ENCODE measurements at places on chromosomes 7 and 10.

DNA sequence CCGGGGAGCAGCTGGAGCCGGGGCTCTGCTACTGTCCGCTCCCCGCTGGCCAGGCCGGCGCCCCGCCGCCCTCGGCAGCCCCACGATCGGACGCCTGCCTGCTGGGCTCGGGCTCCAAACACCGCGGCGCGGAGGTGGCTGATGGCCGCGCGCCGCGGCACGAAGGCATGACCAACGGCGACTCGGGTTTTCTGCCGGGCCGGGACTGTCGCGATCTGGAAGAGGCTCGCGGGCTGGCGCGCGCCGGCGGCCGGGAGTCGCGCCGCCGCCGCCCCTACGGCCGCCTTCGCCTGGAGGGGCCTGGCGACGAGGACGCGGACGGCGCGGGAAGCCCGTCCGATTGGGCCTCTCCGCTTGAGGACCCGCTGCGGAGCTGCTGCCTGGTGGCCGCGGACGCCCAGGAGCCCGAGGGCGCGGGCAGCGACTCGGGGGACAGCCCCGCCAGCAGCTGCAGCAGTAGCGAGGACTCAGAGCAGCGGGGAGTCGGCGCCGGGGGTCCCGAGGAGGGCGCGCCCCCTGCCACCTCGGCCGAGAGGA is 570 bp downstream of the TBC1D12 start:
- no peak for DNase-seq

DNA sequence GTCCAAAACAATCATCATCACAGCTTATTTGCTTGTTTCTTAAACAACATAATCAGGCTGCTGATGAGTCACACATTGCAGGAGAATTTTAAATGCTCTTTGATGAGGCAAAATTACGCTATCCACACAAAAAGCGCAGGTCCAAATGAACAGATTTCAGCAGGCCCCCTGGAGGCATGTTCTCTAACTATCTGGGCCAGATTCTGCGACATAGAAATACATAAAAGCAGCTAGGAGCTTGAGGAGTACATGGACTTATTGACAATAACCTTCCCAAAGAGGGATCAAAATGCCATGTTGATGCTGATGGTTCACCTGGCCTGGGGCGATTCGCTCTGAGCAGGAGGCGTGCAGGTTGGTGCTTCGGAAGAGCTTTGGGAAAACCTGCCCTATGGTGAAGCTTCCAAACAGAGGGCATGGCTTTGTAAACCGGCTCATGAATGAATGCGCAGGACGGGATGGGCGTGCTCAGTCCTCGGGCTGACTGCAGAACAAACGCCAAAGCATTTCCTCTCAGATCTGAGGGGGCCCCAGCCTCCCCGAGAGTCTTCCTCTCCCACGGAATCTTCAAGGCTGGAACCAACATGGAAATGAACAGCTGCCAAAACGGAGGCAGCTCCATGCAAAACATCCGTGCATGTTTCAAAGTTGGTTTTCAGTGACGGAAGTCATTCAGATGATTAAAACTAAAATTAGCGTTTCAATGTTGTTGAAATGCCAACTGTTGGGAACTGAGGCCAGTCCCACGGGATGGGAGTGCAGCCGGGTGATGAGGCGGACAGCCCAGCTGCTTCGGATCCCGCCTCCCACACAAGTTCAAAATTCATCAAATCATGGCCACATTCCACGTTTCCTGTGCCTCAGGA is 179.6 kb downstream of the TCERG1L start:
- no peak for DNase-seq

DNA sequence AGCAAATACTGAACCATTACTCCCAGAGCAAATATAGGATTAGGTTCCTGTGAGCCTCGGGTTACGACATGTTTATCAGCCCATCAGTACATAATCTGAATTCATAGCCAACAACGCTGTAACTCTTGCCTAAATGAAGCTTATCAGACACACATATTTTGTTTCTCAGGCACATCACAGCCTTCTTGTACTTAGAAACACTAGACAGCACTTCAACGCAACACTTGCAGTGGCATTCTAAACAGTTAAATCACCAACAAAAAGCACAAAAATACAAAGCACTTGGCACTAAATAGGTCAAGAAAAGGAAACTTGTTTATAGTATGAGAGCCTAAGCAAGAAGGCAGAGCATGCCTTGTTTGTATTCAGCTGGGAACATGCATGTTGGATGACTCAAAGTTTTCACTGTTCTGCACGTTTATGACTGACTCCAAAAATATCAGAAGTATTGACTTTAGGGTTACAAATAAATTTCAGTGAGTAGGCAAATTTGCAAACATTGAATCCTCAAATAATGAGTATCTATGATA is 75.0 kb downstream of the VPS50 start:
- DNase-seq = no peak

DNA sequence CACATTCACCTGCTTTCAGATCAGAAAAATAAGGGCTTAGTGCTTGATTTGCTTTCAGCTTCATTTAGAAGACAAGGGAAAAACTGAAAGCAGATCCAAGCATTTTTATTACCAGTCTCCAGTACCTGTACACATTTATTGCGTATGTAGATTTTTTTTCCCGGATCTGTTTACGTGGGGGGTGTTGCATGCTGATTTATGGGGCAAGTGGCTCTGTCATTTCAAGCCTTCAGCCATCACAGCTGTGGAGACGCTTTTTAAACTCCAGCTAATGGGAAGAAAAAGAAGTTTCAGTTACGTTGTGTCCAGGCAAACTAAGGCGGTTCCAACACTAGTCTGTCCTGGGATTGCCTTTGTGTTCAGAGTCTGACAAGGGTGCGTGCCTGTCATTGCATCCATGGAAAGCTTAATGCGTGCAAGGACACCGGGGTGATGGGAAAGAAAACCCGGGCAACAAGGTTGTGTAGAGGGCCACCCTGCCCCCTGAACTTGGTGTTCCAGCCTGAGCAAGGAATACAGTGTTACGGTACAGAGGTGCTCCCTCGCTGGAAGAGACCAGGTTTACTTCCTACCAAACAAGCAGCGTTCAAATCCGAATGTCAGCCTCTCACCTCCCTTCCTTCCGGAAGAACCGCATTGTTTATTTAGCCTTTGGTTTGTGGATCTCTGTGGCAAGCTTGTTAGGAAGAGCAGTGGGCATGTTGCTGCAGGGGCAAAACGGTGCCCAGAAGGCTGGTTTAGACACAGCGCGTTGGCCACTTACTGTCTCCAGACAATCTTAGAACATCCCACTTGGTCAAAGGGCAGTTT is 128.2 kb downstream of the FGFR2 start:
- no peak for DNase-seq

- DNase-seq = no peak
Measured at GRCh38 chr7:29980151-29980550, 9.4 kb downstream of the SCRN1 start.

DNA sequence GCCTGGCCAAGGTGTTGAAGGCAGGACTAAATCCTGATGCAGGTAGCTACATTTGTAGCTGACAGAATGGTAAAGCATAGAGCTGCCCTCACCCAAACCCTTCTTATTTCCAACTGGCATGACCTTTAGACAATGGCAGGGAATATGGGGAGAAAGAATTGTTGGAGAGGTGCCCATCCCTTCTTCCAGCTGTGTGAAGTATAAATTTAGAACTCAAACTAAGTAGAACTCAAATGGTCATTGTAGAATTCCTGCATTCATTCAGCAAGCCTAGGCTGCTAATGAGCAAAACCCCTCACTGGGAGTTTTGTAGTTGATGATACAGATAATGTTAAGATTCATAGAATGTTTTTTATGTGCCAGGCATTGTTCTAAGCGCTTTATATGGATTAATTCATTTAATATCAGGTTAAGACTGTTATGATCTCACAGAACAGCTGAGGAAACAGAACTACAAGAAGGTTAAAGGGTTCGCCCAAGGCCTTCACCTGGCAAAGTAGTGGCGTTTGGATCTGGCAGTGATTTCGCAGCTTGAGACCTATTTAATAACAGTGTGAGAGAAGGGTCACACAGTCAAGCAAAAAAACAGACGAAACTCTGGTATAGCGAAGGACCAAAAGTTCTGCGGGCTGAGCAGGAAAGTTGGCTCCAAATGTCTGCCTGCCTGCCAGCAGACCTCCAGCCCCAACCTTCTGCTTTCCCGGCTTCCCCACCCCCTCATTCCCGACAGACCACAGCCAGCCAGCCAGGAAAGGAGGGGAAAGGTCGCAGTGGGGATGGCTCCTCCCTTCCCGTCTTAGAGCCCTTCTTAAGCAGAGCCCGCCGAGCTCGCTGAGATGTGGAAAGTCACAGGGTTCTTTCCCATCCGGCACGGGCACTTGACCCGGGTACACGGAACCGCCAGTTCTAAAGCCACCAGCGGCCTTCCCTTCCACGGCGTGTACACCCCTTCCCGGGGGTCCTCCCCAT is 1.6 kb upstream of the HILPDA start:
- no peak for DNase-seq

DNA sequence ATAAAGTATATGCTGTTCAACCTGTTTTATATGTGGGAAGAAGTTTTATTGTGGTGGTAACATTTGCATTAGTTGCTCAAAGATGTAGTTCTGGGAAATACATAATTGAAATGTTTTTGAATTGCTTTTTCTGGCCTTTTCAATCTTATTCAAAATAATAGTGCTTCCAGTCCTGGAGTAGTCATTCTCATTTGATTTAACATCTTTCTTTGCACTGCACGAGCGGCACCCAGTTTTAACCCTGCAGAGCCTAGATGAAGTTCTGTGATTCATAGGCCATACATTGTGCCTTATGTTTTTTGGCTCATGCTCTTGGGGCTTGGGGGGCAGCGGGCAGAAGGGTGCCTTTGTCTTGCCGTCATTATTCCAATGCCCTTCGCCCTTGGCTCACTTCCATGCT is 9.9 kb downstream of the ARID5B start:
- no peak for DNase-seq

DNA sequence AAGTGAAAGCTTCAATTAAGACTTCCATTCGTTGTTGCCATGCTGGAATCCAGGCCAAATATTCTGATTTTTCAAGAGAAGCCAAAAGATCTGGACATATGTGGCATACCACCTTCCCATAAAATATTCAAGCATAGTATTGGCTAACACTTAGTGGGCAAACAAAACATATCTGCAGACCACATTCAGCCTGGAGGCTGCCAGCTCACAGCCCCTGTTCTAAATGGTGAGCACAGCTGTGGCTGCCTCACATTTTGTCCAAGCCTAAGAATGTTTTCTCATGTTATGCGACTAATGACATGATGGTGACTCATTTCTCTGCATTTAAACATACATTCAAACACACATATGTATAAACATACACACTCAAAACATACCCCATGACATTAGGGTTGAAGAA is 10.6 kb upstream of the CALU start:
- DNase-seq = no peak

GRCh38 chr7:96097835-96098234 is 224.1 kb downstream of the SLC25A13 start:
- DNase-seq = no peak

DNA sequence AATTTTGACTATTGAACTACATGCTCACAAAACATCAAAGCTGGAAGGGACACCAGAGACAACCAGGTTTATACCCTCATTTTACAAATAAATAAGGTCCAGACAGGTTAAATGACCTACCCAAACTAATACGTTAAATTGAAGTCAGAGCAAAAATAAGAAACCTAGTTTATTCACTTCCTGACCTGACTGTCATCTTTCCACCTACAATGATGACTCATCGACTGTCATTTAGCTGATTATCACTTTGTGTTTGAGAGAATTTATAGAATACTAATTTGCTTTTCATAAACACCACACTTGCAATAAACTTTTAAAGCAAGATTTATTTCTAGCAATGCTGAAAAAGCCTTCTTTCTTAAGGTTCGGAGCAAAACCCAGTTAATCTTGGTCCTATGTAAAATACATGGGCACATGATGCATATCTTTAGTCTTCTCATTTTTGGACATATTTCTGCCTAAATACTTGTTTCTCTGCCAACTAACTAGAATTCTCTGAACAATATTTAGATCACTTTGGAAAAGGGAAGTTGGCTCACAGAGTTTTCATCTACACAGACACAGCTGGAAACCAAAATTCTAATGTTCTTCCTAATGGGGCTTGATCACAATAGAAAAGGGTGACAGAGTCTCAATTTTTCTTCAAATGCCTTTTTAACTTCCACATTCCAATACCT is 16.7 kb upstream of the LRRN3 start:
- no peak for DNase-seq

DNA sequence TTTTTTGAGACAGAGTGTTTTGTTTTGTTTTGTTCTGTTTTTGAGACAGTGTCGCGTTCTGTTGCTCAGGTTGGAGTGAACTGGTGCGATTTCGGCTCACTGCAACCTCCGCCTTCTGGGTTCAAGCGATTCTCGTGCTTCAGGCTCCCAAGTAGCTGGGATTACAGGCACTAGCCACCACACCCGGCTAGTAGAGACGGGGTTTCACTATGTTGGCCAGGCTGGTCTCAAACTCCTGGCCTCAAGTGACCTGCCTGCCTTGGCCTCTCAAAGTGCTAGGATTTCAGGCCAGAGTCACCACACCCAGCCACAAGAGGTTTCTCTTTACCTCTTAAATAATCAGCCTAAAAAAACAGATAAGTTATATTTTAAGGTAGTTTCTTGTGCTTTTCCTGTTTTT is 8.7 kb upstream of the ARHGAP12 start:
- DNase-seq = no peak

DNA sequence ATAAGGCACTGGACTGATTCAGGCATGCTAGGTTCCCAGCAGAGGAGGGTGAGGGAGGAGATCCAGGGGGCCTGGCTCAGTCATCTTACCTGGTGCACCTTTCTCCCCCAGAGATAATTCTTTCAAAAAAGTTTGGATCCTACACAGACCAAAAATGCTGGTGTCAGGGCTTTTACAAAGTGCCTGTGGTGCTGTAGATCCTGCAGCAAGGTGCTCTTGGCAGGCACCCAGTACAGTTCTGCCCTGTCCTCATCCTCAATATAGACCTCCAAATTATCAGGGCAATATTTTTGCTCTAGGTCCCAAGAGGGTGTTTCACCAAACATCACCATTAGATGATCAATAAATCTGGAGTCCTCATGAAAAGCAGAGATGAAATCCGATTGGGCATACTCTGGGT is 78.5 kb upstream of the IGFBP3 start:
- no peak for DNase-seq

GRCh38 chr7:102287111-102287980 is 678 bp downstream of the SH2B2 start:
- no peak for DNase-seq

- DNase-seq = no peak
Measured at GRCh38 chr7:43588477-43589132, 5.7 kb downstream of the STK17A start.
